ENCODE measurements at places on chromosomes 3 and 15. TPM values are rescaled to one million over a fixed set of nuclear protein-coding genes. Genes with fewer than 3 reads are reported as not detected.

DNA sequence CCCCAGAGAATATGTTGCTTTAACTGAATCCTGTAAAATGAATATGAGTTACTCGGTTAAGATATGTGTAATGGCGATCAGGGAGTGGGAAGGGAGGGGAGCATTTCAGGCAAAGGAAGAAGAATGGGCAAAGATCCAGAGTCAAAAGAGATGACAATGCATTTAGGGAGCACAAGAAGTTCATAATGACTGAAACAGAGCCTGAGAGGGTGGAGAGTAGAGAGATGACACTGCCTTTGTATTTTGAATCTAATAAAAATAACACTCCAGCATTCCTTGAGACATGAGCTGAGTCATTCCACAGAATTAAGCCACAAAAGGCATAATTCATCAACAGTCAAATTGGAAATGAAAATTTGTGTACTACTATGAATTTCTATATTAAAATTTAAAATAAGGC, 105.3 kb upstream of the PEX5L start:
- no peak for DNase-seq

GRCh38 chr15:55240125-55240760, 43.5 kb upstream of the RSL24D1 start:
- no peak for DNase-seq

- DNase-seq = no peak
These were observed 93.6 kb downstream of the GMNC start for GRCh38 chr3:190768891-190769290.

DNA sequence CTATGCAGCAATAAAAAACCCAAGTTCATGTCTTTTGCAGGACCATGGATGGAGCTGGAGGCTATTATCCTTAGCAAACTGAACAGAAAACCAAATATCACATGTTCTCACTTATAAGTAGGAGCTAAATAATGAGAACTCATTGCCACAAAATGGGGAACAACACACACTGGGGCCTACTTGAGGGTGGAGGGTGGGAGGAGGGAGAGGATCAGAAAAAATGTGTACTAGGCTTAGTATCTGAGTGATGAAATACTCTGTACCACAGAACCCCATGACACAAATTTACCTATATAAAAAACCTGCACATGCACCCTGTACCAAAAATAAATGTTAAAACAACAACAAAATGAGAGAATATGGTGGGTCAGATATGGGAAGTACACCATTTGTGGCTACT, 49.6 kb upstream of the AADACL2 start:
- DNase-seq = no peak

DNA sequence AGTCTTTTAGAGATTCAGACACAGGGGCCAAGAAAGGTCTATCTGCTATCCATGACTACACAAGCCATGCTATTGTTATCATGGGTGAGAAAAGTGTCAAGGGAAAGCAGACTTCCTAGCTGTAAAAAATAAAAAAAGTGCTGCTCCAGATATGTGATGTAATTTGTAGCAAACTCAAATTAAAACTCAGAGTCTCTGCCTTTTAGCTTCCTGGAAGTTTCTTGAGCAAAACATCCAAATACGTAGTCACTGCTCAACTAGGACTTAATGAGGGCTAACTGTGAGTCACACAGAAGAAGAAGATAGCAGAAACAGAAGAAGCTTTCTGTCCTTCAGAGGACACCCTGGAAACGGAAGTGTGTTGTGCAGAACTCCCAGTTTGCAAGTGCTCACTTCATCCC, 393.4 kb upstream of the NR2F2 start:
- DNase-seq = no peak

Gene NOX5
- 0.30 TPM for polyA plus RNA-seq

Gene LNP1
- polyA plus RNA-seq = 7.0 TPM

Gene FBXO40
- 0.02 TPM for polyA plus RNA-seq

Gene EIF3J
- 117 TPM for polyA plus RNA-seq

Gene CAPN3
- polyA plus RNA-seq = 26.3 TPM

Gene RPL22L1
- polyA plus RNA-seq = 59.4 TPM

Gene EID1
- polyA plus RNA-seq = 314 TPM

Data from left renal cortex interstitium (tissue), 4 donors.